ENCODE measurements at places on chromosomes 12 and 14.

DNA sequence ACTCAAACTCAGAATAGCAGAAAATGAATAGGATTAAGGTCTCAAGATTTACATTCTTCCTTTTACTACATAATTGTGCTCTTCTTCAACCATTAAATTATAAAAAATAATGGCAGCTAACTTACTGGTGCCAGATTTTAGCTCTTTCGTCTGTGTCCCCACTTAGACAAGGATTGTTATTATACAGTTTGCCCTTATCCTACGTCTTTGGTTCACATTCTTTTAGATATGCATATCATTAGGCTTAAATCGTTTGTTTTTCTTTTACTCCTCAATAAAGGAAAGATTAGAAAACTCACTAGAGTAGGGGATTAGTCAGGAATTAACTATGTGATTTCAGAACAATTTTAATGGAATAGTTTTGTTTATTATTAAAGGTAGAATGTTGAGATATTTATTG, 129.6 kb upstream of the GARIN2 start:
- no peak for DNase-seq

DNA sequence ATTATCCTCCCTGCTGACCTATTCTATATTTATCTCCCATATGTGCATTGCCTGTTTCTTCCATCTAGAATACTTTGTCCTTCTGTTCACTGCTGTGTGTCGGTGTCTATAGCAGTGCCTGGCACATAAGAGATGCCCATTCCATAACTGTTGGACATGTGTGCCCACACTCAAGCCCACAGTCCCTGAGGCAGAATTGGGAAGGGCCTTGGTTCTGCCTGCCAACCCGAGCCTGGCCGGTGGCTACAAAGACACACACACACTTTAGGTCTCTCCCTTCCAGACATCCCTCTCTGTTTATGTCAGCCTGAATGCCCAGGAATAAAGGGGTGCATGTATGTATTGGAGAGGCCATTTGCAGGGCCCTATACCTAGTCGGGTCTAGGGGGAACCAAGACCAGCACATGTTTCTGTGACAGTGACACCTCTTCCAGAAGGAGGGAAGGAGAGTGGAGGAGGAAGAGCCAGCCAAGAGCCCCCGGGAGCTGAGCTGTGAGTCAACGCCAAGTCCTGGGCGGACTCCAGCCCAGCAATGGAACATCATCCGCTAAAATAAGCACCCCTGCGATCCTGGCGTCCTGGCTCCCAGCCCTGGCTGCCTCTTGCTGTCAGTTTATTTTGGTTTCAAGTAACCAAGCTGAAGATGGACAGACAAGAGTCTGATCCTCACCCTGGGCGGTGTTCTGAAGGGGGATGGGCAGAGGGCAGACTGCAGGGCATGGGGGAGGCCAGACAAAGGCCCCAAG, 4.3 kb upstream of the ASB2 start:
- DNase-seq = peak; percentile 81

GRCh38 chr14:51823706-51824105, 36.7 kb upstream of the GNG2 start:
- no peak for DNase-seq

DNA sequence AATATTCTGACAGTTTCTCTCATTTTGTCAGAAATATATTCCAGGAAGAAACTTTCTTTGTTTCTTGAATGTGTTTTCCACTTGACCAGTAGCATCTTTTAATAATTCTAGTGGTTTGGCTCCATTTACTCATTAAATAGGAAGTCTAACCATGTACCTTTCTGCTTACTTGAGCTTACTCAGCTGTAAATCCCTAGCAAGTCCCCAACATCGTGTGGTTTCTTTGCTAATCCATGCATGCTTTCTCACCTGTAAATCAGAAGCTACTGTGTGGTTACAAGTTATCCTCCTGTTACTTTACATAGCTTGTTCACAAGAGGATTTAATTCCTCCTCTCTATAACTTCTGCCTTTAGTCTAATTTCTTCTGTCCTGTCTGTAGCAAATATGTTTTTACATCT, 227.7 kb downstream of the FSCB start:
- DNase-seq = no peak

GRCh38 chr14:99797231-99797630, 4.0 kb downstream of the EML1 start:
- DNase-seq = no peak

- DNase-seq = no peak
These were observed 98.6 kb downstream of the IRF2BPL start for GRCh38 chr14:76929927-76930326.

DNA sequence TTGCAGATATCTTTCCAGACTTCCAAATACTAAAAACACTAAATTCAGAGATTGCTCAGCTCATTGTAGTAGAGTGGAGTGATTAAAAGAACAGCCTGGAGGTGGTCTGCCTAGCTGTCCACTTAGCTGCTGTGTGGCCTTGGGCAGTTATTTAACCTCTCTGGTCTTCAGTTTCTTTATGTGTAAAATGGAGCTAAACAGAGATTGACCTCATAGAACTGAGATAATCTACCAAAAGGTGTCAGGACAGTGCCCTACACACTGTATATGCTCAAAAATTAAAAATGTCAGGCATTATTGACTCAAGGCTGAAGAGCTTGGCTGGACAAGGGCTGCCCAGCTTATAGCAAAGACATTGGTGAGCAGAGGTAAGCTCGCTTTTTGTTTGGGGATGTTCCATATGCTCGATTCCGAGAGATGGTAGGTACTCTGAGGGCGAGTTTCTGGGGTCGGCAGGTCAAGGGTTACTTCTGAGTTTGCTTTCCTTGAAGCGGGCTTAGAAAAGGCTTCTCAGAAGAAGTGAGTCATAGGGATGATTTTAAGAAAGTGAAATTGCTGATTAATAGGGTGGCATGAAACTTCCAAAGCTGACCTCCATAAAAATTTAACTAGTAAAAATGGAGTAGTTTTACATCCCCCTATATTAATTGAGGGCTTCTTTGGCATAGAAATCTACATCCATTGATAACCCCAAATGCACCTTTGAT, 107.5 kb downstream of the GPATCH2L start:
- DNase-seq = no peak

DNA sequence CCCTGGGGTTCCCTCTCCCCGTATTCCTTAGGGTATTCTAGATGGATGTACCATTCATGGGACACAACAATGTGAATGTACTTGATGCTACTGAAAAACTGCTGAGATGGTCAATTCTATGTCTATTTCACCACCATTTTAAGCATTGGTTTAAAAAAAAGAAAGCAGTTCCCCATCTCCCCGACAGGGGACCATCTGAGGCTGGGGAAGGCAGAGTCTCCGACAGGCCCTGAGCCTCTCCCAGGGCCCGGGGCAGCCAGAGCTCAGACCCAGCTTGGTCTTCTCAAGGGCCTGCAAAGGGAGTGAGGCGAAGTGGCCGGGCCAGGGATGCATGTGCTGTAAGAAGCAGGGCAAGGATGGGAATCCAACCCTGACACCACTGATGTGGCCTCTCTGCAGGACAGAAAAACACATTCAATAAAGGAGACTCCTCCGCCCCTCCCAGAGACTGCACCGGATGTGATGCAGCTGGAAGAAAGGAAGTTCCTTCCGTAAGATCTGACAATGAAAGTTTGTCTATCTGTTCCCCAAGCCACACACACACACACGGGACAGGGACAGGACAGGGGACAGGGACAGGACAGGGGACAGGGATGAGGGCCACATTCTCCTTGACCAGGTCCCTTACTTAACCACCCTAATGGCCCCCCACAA, 234.1 kb downstream of the BCL11B start:
- DNase-seq = no peak

GRCh38 chr12:41344776-41345470, 156.8 kb downstream of the PDZRN4 start:
- no peak for DNase-seq

- DNase-seq = peak; percentile 66
These were observed 15.9 kb downstream of the RNASE2 start for GRCh38 chr14:20970983-20971704.

DNA sequence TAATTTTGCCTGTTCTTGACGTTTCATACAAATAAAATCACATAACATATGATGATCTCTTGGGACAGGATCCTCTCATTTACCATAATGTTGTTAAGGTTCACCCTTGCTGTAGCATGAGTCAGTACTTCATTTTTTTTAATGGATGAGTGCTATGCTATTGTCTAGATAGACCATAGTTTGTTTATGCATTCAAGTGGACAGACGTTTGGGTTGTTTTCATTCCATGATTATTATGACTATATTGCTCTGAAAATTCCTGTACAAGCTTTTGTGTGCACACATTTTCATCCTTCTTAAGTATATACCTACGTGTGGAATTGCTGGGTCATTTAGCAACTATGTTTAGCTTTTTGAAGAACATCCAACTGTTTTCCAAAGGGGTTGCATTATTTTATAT, 325.6 kb upstream of the TMEM132C start:
- no peak for DNase-seq

DNA sequence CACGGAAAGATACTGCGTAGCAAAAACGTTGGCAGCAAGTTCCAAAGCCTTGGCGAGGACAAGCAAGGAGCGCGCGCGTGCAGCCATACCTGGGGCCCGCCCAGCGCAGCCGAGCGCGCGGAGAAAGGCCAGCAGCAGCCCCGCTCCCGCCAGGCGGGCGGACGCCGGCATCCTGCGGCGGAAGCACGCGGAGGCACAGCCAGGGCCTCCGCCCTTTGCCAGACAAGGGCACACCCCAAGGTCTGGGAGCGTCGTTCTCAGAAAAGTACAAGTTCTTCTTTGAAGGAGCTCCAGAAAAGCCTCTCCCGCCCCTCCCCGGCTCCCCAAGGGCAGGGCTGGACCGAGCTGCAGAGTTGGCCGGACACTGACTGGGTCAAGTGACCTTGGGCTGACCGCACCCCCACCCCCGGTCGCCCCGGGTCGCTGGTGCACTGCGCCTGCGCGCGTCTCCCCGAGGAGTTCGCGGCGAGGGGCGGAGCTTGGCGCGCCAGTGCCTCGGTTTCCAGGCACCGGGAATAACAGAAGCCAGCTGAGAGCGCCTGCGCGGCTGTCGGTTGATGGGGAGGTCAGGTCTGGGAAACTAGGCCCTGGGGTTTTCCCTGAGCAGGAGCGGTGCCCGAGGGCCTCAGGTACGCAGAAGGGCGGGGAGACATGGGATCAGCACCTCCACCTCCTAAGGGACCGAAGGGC, at the start of gene ZC2HC1C:
Gene ZC2HC1C, plus strand, starts transcription at position 521 of the 690 bp plus-strand sequence. CDS start 933 bp downstream, outside the sequence.
- peak; percentile 93 for DNase-seq

DNA sequence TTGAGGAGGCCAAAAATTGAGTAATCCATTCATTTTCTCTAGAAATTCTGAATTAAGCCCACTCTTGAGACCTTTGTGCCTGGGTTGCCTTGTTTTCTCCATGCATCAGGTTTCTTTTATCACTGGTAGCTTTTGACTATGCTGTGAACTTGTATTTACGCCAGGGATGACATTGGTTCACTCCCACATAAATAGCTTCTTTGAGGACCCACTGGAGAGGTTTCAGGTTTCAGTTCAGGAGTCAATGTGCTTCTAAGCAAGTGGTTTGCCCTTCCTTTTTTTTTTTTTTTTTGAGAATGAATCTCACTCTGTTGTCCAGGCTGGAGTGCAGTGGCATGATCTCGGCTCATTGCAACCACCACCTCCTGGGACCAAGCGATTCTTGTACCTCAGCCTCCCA, 10.2 kb upstream of the SLC17A8 start:
- no peak for DNase-seq

DNA sequence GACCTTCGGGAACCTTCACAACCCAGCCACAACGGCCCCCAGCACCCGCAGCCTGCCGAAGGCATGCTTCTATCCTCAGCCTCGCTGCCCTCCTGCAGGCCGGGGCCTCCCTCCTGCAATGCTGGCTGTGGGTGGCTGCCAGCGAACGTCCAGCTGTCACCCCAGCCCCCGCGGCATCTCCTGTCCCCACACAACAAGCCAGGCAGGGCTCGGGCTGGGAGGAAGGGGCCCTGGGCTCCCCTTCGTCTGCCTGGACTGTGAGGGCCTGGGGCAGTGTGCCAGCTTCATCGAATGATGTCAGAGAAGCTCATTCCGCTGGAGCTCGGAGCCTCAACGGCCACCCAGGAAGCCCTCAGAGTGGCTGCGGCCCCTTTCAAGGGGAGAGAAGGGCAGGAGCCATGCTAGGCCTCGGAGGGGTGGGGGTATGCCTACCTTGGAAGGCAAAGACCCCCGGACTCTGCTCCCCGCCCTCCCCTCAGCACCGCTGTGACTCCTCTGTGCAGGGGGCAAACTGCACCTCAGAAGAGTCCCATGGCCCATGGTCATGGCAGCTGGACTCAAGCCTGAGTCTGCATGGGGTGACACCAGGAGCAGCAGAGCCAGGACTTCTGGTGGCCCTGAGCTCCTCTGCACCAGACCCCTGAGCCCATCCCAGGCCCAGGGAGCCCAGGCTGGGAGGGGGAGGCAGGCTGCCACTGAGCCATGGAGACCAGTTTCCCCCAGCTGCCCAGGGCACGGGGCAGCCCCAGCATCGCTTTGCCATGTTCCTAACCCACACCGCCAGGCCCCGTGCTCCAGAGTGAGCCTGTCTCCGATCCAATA, 24.7 kb upstream of the C14orf180 start:
- DNase-seq = no peak

GRCh38 chr14:71138448-71139293, 231.4 kb downstream of the PCNX1 start:
- peak; percentile 37 for DNase-seq

DNA sequence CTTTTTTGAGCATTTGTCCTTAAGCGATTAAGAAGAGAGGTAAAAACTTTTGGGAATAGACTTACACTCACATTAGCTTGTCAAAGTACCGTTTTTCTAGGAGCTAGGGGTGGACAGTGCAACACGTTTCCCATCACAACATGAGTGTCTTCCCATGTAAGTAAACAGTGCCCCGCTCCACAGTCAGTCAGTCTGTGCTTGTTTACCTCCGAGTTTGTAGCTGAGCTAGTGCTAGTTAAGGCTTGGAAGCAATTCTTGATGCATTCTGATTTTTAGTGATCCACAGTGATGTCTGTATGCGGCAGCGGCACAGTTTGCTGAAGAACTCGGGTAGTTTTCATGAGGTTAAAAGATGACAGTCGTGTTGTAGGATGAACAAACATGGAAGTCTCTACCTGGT, 941 bp downstream of the ZDHHC17 start:
- DNase-seq = no peak

Measured in dorsolateral prefrontal cortex (tissue), 122 donors.